ENCODE measurements at places on chromosomes 11 and 22.

DNA sequence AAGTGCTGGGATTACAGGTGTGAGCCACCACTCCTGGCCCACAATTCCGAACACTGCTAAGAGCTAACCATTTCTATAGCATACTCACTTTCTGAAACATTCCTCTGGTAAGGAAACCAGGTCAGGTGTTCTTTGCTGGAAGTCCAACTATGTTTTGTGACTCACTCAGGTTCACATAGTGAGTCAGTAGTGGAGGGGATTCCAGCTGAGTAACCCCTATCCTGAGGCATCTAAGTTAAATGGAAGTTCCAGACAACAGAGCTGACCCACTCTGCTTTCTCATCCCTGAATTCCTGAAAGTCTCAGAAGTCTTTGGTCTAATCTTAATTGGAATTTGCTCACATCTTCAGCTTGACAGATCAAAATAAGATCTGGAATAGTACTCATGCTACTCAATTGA lies 3.0 kb upstream of the CHRNA10 start:
- no peak for DNase-seq

DNA sequence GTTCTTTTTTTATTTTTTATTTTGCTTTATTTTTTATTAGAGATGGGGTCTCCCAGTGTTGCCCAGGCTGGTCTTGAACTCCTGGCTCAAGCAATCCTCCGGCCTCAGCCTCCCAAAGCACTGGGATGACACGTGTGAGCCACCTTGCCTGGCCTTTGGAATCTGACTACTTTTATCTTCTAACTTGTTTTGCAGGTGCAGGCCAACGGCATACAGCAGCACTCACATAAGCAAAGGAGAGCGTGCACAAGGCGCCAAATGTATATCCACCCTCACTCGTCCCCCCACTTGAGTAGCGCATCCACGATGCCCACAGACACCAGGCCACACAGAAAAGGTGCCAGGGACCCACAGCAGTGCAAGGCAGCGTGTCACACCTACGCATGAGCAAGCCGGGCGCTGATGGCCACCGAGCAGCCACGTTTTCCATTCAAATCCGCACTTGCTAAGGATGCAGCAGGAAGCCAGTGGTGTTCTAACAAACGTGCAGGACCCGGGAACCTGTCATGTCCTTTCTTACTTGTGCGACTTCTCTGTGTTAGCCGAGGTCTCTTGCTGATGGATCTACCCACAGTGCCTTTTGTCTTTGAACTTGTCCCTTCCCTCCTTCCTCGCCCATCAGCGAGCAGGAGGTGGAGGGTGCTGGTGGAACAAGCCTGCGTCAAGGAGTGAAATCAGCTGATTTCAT lies 5.9 kb downstream of the ASCL2 start:
- DNase-seq, result no peak

- DNase-seq, result no peak
Measured at GRCh38 chr11:62068730-62069129, 55.1 kb upstream of the INCENP start.

GRCh38 chr11:72573855-72574445 lies 100.3 kb downstream of the PDE2A start:
- no peak for DNase-seq

DNA sequence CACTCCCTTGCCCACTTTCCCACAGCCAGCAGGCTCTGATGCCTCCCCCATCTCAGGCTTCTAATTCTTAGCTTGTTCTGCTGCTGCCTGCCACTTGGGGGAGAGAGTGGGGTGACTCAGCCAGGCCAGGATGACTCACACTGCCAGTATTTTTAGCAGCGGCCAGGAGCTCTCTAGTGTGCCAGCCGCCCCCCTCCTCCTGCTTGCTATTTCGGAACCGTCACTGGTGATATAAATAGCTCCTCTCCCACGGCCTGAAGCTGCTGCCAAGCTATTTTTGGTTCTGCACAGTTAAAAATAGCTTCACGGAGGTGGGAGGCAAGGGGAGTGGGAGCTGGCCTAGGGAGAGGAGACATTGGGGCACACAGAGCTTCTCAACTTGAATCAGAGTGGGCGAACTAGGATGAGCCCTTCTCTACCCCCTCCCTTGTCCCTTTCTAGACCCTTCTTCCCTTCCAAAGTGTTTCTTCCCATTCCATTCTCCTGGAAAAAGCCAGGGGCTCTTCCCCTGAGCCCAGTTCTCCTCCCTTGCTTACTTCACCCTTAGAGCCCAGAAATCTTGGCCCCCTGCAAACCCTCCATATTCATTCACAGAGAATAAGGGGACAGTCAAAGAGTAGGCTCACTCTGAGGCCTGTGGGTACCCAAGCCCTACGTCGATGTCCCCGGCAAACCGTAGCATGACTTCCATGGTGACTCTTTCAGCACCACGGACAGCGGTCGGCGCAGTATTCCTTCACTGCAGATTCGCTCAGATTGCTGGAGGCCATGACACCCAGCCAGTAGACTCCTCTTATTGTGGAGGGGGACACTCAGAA lies 2.5 kb upstream of the NPAS4 start:
- DNase-seq, result peak; percentile 31

DNA sequence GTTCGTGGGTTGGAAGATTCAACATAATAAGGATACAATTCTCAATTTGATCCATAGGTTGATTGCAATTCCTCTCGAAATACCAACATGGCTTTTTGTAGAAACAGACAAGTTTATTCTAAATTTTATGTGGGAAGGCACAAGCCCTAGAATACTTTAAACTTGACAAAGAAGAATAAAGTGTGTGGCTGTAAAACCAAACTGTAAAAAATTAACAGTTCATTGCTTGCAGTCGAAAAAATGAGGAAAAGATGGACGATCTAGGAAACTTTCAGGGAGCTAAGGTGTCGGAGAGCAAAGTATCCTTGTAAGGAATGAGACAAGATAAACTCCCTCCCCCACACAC lies 1.0 kb upstream of the GLB1L3 start:
- DNase-seq, result no peak

DNA sequence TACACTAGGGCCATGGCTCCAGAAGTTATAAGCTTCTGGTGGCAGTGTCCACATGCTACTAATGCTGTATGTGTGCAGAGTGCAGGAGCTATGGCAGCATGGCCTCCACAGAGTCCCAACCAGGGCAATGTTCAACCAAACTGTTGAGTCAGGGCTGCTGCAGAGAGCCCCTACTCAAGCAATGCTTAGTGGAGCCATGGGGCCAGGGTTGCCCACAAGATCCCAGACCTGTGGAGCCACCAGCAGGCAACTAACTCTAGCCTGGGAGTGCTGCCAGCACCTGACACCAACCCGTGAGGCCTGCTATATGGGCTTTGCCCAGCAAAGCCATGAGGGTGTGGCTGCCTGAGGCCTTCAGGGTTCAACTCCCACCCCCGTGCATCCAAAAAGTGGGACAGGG lies 655.2 kb downstream of the TBC1D22A start:
- no peak for DNase-seq

GRCh38 chr11:45945397-45945999 lies 23.0 kb downstream of the LARGE2 start:
- no peak for DNase-seq

- no peak for DNase-seq
Measured at GRCh38 chr11:8694137-8694536, 11.5 kb downstream of the RPL27A start.

DNA sequence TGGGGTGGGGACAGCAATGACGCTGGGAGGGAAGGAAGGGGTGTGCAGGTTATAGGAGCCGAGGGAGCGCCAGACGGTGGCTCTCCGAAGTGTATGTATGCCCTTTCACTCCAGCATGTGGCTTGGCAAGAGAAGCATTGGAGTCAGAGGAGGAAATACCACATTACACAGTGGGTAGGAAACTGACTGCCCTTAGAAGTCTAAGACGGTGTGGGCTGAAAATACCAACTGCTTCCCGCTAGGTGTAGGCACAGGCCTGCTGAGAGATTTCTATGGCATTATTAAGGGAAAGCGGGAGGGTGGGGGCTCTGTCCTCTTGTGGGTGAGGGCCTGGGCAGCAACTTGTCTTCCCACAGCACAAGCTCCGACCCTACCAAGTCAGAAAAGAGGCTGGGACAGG lies 44.7 kb downstream of the CACNG2 start:
- no peak for DNase-seq

DNA sequence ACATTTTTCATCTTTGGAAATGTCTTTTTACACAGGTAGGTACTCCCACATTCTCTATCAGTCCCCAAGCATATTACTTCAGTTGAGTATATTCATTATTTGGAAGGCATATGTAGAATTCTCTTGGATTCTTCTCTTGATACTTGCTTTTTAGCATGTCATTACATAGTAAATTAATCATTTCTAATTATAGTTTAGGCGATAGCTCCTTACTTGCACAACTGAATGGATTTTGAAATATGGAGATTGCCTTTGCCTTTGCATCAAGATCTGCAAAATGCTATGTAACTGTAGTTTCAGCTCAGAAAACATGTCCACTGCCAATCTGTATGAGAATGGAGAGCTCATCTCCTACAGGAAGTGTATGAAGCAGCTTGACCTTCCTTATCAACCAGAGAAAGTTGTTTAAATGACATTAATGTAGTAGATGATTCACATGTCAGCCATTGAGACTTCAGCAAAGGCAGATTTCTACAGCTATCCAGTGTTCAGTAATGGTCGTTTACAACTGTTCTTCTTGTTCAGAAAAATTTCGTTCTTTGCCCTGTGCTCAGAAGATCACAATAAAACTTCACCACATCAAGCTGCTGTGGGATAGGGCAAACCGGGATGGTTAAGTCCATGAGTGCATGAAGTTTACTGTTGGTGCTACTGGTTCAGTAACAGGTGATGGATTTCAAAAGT lies 61.6 kb downstream of the PPP6R3 start:
- no peak for DNase-seq

DNA sequence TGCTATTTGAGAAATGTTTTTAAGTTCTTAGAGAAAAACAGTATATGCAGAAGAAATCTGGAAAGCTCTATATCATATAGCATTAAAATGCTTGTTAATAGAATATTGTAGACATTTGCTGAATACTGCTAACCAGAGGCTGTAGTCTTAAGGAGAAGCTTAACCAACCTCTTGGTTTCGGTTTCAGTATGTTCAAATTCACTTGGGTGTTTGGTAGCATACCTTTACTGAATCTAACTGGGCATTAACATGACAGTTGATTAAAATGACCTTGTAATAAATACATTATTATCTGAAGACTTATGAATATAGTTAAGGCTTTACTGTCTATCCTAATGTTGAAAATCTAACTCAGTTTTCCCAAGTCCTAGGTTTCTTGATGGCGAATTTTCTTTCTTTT lies 5.4 kb downstream of the PCF11 start:
- no peak for DNase-seq

- DNase-seq, result no peak
Measured at GRCh38 chr11:9267680-9268079, 2.5 kb upstream of the DENND5A start.

- DNase-seq, result no peak
Measured at GRCh38 chr11:61588728-61589191, 7.9 kb upstream of the SYT7 start.

GRCh38 chr11:117171404-117172061 lies 7.0 kb upstream of the SIDT2 start:
- no peak for DNase-seq

- no peak for DNase-seq
Measured at GRCh38 chr22:42697542-42698013, 23.1 kb downstream of the A4GALT start.

DNA sequence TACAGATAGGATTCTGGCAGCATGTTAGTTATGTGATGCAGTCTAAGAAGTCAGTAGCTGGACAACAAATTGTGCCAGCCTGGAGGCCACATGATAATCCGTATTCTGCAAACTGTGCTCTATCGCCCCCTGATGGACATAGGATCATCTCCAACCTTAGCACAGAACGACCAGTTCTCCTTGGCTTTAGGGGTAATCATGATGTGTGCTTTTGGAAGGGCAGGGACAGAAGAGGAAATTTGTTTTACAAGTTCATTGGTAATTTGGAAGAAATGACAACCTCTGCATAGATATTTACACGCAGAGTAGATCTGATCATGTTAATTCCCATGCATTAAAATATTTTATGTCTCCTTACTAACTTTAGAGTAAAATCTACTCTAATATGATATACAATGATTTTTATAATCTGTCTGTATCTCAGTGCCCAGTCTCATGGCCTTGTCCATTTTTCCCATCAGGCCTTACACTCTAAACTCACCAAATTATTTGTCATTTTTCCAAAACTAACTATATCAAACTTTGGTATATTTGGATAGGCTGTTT lies 12.1 kb downstream of the OR10D3 start:
- DNase-seq, result peak; percentile 18

- DNase-seq, result peak; percentile 5
Measured at GRCh38 chr11:63614136-63614671, at the start of gene PLAAT3. TSS of gene PLAAT3 (minus strand) at chr11:63614433. CDS start at chr11:63614014, 419 bp downstream.

- no peak for DNase-seq
Measured at GRCh38 chr11:7671347-7672215, 1.7 kb downstream of the CYB5R2 start.

DNA sequence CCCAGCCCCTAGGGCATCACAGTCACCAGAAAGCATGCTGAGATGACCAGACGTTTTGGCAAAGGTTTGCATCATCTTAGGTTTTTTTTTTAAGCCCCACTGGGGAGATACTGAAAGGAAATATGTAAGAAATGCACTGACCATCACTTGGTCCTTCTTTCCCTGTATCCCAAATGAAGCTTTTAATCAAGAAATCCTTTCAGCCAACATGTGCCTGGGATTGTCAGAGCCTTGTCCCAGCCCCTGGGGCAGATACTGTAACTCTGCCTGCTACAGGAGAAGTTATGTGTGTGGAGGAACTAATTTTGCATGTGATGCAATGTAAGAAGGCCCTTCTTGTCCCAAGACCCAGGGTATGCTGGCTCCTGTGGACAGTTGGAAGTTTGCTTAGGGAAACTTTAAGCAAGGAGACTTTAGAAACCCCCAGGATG lies 65.6 kb downstream of the PPFIBP2 start:
- no peak for DNase-seq

DNA sequence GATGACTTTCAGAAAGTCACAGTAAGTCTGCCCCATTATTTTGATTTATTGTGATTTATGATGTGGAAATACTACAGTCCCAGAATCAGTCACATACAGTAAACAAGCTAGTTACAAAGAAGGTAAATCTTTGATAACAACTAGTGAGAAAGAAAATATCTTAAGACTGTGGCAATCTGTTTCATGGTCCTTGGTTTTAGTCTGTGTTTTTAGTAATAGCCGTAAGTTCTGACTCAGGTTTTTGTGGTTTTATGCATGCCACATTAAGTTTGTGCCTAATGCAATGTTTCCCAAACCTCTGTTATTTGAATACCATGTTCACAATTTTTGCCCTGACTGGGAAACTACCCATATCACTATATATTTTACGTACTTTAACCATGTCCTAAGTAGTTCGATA lies 6.7 kb downstream of the CEP295 start:
- DNase-seq, result no peak

GRCh38 chr22:49067504-49067903 lies 760.2 kb downstream of the BRD1 start:
- DNase-seq, result no peak

DNA sequence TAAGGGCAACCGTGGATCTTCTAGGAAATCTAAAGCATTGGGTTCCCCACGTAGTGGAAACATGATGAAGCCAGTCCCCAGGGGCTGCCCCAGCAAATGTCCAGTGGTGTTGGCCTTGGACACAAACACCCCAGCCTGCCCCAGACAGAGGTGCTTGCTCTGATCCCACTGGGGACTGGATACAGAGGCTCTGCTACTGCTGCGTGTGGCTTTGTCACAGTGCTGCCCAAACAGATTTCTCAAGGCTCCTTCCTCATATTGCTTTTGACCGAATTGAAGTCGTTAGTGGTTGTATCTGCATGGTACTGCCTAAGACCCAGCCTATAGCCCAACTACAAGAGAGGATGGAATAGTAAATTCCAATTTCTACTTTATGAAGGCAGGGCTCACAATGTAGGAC lies 40.1 kb upstream of the CD44 start:
- no peak for DNase-seq

- no peak for DNase-seq
Measured at GRCh38 chr22:35411102-35411501, 11.2 kb downstream of the MCM5 start.

All from T follicular helper cell (primary cell).